ENCODE measurements at places on chromosomes 13 and 19.
A peak's percentile ranks its signal among the peaks of the same experiment; 100 is the strongest.

DNA sequence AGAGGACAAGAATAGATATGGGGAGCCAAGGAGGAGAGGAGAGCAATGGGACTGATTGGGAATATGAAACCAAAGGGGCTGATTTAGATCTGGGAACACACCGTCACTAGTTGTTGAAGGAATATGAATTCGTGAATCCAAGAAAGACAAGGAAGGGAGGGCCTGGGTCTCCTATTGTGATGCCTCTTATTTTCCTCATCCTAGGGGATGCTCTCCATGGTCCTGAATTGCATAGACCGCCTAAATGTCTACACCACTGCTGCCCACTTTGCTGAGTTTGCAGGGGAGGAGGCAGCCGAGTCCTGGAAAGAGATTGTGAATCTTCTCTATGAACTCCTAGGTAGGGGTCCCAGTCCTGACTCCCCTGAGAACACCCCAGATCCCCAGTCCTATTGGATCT lies 21.5 kb downstream of the RYR1 start:
- peak; percentile 40 for DNase-seq

- no peak for DNase-seq
Observed at GRCh38 chr13:111919286-111919685, 147.7 kb upstream of the SOX1 start.

DNA sequence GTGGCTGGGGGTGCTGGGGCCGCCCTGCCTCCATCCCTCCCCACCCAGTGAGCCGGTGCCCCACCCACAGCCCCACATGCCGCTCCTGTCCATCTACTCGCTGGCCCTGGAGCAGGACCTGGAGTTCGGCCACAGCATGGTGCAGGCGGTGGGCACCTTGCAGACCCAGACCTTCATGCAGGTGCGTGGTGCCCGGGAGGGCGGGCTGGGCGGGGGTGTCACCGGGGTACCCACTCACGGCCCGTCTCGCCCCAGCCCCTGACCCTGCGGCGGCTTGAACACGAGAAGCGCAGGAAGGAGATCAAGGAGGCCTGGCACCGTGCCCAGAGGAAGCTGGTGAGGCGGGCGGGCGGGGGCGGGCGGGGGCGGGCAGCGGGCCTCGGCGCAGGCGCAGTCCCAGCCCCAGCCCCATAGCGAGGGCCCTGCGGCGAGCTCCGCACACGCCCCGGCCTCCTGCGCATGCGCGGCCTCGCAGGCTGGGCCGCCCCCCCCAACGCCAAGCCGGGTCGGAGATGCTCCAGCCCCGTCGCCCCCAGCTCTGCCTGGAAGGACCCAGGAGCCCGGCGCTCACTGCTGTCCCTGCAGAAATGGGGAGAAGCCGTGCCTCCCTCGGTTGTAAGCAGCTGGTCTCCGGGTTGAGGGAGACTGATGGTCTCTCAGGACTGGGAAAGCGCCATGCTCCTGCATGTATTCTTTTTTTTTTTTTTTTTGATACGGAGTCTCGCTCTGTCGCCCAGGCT lies 7.7 kb downstream of the ARHGAP45 start:
- DNase-seq = peak; percentile 75

GRCh38 chr13:102903659-102904407 lies 58.0 kb downstream of the ERCC5 start:
- DNase-seq = peak; percentile 21

- no peak for DNase-seq
Observed at GRCh38 chr13:41408121-41408520, 49.2 kb upstream of the RGCC start.

GRCh38 chr19:11196406-11197287 lies 698 bp downstream of the KANK2 start:
- no peak for DNase-seq

GRCh38 chr13:113918981-113919701 lies 54.7 kb downstream of the C13orf46 start:
- no peak for DNase-seq

DNA sequence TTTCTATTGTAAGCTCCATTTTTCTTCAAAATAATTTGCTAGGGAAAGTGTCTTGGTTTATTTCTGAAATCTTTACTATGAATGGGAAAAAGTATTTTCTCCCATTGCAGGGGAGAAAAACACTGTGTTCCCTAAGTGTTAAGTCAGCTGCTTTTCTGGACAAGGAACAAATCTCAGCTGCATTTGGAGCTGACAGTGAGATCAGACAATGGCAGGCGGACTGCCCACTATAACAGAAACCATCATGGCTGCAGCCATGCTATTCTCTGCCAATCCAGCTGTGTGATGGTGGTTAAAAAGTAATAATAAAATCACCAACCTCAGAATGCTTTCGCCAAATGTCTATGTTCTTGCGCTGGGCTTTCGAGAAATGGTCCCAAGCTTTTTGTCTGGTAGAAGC lies 302.7 kb downstream of the DNAJC15 start:
- DNase-seq = no peak

DNA sequence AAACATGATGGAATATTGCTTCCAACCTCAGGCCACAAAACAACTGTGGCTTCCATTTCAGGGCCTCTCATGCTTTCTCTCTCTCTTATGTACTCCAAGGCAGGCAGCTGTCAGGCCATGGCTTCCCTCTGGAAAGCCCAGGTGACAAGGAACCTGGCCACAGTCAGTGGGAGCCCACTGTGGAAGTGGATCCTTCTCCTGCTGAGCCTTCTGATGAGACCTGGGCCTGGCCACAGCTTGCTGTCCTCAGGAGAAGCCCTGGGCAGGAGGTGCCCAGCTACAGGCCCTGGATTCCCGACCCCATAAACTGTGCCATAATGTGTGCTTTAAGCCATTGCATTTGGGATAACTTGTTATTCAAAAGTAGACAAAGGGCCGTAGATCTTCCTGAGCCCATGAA lies 71.2 kb downstream of the SPACA7 start:
- DNase-seq = no peak

DNA sequence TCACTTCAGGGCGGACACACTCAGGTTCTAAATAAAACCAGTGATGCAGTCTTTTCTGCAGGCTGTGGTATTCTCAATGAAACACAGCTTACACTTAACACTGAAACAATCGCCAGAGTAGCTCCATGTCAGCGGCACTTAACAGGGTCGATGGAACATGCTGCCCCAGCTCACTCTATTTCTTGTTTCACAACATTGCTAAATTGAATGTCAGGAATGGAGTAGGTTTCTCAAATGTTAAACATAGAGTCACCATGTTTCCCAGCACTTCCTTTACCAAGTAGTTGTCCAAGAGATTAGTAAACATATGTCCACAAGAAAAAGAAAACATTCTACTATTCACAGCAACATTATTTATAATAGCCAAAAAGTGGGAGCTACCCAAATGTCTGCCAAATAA lies 306.9 kb downstream of the SLITRK6 start:
- DNase-seq = no peak

DNA sequence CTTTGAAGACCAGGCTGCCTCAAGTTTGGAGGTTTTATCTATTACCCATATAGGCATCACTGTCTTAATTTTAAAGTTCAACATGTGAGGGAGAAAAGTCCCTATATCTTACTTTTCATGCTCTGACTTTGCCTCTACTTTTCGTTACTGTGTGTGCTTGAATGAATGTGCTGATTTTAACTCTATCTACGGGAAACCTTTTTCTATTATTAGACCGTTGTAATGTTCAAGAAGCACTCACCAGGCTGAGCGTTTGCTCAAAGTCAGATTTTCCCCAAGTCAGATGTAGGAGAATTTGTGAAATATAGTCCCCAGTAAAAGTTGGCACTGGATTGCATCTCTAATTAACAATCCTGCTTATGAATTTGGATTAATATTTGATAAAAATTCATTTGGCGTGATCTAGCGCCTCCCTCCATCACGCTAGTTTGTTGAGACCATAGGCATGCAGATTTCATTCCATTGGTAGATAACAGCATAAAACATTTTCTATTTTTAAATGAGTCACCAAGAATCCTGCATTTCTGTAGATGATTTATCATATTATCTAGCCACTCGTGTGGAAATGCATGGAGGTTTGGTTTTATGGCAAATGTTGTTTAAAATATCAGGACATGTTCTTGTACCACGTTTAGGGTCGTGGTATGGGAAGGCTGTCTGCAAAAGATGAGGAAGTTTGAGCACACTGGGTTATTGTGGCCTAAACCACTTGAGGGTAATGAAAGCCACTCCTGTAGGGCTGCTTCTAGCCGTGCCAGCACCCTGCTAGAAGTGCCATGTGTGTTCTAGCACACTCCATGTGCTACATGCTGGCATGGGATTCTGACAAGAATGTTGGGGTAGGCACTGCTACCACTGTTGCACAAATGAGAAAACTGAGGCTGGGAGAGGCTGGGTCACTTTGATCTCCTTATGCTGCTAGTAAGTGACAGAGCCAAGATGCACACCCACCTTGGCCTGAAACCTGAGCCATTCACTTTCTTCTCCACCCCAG lies 179.4 kb downstream of the FGF9 start:
- DNase-seq = no peak
